ENCODE measurements at places on chromosomes 5 and 9. TPM values are rescaled to one million over a fixed set of nuclear protein-coding genes. Genes with fewer than 3 reads are reported as not detected.

- peaks cover 24% of the 10 kb centered on the region for H3K4me1 ChIP-seq
- H3K27ac ChIP-seq: no peak within 1 kb of the TSS
- no peaks in the 10 kb centered on the region for H3K36me3 ChIP-seq
- peak; percentile 61 for DNase-seq
- H3K4me3 ChIP-seq: peak within 1 kb of the TSS; percentile 79
Observed at GRCh38 chr5:180353048-180353979, at the start of gene GFPT2. Gene GFPT2 (minus strand): TSS chr5:180353336. CDS start chr5:180353217, 119 bp downstream.

GRCh38 chr5:157516626-157517325, 56.8 kb downstream of the NIPAL4 start:
- no peak for DNase-seq
- no peaks in the 10 kb centered on the region for H3K27me3 ChIP-seq
- no peak overlapping the region for H3K27ac ChIP-seq
- peaks cover 8% of the 10 kb centered on the region for H3K4me1 ChIP-seq

DNA sequence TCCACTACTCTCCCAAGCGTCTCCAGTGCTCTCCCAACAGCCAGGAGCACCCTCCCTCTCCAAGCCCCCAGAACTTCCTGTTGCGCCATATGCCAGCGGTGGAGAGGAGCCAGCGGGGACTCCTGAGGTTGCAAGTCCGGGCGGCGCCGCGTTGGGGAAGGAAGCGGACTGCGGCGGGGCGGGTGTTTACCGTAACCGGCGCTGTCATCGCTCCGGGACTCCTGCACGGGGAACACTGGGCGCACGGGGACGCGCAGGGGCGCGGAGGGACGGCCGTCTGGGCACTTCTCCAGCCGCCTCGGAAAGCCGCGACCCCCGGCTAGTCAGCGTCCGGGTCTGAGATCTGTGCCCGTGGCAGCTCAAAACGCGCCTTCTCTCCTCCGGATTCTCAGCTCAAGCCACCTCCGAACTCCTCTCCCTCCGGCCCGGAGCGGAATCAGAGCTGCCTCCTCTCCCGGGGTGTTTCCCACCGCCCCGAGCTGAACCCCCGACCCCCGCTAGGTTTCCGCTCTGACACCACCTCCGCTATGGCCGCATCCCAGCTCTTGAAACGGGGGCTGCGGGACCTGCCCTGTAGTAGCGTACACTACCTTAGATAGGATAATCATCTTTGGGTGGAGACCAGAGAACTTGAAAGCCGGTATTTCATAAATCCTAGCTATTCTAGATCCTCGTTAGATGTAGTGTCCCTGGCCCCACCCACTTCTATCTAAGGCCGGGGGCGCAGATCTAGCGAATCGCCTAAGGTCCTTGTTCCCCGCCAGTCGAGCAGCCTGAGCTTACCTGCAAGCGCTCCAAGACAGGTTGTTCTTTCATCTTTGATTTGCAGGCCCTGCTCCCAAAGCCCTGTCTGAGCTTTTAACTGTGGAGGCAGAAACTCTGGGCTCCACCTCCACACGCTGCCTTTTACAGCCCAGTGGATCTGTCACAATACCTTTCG, at the start of gene TRPM6:
TSS of gene TRPM6 (minus strand) at position 881 of the 940 bp plus-strand sequence. CDS start at position 816, 65 bp downstream.
- H3K27me3 ChIP-seq: peaks cover 28% of the 10 kb centered on the region
- H3K4me1 ChIP-seq: peaks cover 13% of the 10 kb centered on the region
- no peaks in the 10 kb centered on the region for H3K36me3 ChIP-seq
- no peak within 1 kb of the TSS for H3K27ac ChIP-seq

DNA sequence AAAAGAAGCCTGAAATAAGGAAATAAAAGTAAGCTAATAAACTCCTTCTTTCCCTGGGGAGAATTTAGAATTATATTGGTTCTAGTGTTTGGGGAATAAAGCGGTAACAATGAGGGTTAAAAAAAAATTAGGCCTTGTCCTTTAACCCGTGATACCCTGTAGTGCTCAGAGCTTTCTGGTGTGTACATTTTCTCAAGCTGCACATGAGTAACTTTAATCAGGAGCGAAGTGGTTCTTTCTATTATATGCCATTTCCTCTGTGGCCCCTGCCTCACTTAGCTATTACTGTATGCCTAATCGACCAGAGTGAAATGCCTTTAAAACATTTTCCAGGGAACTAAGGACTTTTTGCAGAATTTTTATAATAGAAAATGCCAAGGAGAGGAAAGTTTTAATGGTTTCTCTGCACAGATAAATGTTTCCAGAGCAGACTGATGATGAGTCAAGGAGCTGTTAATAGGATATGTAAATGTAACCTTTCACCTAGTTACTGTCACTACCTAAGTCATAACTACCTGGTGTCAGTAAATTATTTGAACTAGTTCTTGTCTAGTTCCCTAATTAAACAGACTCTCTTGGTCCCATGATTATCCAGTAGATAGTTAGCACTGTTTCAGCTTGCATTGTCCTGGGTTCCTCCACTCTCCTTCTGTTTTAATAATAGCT, 7.6 kb downstream of the PAM start:
- H3K27ac ChIP-seq: no peak overlapping the region
- no peaks in the 10 kb centered on the region for H3K27me3 ChIP-seq
- H3K4me1 ChIP-seq: peaks cover 22% of the 10 kb centered on the region

The MZB1 gene
- 0.42 TPM for total RNA-seq

The ATOSB gene
- total RNA-seq: 5.0 TPM

The SOHLH1 gene
- total RNA-seq: not detected

The CCDC69 gene
- total RNA-seq: 68.9 TPM
